NCI-H774 (cell line): ENCODE measurements at places on chromosomes 3 and 15.

GRCh38 chr3:9935966-9936510 lies 2.4 kb downstream of the CRELD1 start:
- DNase-seq: no peak

- no peak for DNase-seq
Measured at GRCh38 chr15:53384417-53384816, 375.0 kb downstream of the WDR72 start.

DNA sequence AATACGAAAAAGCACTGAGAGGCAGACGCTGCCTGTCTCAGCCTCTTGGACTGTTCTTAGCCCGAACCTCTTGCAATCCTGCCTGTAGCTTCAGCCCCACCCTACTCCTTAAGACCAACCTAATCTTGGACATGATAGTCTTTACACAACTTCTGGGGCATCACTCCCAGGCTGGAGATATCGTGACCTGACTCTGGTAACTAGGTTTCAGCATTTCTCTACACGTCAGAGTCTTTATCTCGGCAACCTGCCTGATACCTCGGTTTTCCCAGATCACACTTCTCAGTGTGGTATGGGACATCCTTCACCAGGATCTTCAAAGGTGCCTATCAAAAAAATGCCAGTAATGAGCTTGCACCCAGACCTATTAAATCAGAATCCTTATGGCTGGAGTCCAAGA lies 590.2 kb upstream of the KCNMB2 start:
- no peak for DNase-seq

GRCh38 chr15:68385671-68386586 lies 46.0 kb downstream of the ITGA11 start:
- DNase-seq: no peak

GRCh38 chr3:149701977-149702350 lies 44.1 kb upstream of the WWTR1 start:
- no peak for DNase-seq

GRCh38 chr3:120151791-120152190 lies 57.5 kb upstream of the GSK3B start:
- no peak for DNase-seq

DNA sequence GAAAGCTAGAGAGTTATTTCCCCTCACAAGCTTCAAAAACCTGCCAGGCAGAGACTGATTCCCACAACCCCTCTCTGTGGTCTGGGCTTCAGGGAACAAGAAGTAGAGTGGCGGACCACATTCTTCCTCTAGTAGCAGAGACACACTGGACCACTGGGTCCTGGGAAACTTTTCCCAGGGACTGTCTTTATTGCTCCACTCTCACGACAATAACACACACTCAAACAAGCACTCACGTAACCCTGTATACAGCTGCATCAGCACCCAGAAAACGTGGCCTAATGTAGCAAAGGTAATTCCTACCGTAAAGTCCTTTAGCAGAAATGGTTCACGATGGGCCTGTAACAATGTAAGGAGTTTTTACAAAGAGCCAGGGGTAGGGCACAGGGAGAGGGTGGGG lies 27.6 kb downstream of the CPOX start:
- DNase-seq: no peak

GRCh38 chr3:161042023-161042501 lies 63.1 kb downstream of the B3GALNT1 start:
- no peak for DNase-seq

- peak; percentile 80 for DNase-seq
Measured at GRCh38 chr15:82709421-82710207, at the start of gene AP3B2. Gene AP3B2 (minus strand): TSS chr15:82709875. CDS start chr15:82709706, 169 bp downstream.

DNA sequence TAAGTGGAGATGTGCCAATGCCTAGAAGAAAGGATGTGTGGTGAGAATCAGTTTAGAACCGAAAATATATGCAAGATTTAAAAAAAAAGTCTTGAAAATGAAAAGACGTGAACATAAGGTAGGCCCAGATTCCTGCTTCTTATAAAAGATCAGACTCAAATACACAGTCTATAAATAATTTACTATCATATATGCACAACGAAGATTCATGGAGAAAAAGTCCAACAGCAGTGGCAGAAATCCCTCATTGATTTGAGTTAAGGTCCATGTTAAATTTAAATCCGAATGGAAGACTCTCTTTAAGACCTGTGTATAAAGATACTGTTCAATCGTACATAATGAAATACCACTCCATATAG lies 227.2 kb downstream of the OCA2 start:
- DNase-seq: no peak

DNA sequence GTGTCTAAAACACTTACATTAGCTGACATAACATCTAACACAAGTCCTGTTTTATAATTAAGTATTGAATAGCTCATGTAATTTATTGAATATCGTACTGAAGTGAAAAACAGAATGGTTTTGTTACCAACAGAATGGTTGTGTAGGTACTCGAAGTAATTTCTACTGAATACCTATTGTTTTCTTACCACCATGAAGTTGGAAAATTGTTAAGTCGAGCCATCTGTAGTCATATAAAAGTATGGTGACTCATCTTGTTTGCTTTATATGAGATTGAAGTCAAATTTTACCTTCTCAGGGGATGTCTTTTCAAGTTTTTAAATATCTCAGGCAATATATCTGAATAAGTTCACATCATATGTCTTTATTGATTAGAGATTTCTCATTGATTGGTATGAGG lies 37.6 kb downstream of the PIAS1 start:
- DNase-seq: no peak

DNA sequence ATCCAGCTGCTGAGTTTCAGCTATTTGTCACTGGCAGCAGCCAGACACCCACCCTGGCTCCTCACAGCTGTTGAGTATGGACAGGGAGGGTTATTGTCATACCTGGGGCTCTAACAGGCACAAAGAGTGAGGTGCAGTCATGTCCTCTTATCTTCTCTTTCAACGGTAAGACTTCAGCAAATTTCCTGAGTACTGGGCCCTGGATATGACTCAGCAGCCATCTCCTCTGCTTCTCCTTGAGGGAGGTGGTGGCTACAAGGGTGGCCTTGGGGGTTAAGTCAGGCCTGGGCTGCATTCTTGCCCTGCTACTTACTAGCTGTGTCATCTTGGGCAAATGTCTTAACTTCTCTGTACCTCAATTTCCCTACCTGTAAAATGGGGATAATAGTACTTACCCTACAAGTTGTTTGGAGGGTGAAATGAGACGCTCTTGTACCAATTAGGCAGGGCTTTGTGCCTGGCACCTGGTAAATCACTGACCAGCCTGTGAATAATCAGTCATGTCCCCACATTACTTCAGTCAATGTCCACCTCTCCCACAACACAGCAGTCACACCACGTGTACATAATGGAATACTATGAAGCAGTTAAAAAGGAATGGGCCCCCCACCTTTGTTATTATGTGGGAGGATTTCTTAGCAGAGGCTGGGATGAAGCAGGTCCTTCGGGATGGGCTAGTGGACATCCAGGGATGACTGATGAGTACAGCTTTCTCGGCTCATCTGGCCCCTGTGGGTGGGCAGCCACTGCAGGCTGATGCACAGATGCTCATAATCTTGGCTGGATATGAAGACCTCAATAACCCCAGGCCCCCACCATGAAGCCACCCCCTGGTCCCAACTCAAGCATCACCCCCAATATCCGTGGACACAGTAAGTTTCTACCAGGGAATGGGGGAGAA lies 528.8 kb downstream of the SHQ1 start:
- no peak for DNase-seq

DNA sequence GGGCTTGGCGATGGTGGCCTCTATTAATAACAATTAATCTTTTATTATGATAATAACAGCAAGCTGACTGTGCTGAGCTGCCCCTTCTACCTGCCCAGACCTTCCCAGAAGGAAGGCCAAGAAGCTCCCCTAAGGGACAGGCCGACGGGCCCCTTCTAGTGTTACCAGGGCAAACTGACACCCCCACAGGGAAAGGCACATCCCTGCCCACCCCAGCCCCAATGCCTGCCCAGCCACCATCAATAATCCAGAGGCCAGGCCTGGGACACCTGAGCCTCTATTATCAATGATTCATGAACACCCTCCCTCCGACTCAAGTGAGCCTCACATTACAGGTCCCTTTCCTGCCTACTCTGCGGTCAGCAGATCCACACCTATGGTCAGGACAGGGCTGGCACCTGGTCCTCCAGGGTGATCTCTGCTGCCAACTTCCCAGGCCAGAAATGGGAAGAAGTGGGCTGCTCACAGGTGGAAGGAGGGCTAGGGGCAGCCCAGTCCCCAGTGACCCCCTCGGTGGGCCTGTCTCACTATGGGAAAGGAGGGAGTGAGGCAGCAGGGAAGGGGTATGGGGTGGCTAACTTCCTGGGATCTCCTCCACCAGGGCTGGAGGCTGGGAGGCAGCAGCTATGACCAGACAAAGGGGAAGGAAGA lies 1.8 kb downstream of the TWF2 start:
- no peak for DNase-seq

- no peak for DNase-seq
Measured at GRCh38 chr3:133037436-133037835, 755 bp upstream of the TMEM108 start.

GRCh38 chr3:115828401-115828800 lies 205.1 kb downstream of the GAP43 start:
- DNase-seq: no peak

GRCh38 chr3:127723011-127723567 lies 50.3 kb downstream of the ABTB1 start:
- DNase-seq: no peak

DNA sequence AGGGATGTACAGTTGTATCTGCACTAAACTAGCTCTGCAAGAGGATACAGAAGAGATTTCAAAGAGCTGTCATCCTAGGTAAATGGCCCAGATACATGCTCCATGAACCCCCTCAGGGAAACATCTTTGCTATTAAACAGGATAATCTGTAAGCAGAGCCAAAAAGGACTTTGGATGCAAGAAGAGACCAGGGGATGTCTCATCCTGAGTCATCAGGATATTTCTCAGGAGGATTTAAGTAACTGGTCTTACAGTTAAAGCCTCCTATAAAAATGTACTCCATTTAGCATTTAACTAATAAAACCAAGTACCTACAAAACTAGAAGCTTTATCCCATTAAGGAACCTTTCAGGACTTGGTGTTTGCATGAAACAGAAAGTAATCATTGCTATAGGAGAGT lies 48.2 kb upstream of the PHLDB2 start:
- no peak for DNase-seq

- DNase-seq: no peak
Measured at GRCh38 chr3:37808656-37809055, 53.0 kb upstream of the CTDSPL start.

DNA sequence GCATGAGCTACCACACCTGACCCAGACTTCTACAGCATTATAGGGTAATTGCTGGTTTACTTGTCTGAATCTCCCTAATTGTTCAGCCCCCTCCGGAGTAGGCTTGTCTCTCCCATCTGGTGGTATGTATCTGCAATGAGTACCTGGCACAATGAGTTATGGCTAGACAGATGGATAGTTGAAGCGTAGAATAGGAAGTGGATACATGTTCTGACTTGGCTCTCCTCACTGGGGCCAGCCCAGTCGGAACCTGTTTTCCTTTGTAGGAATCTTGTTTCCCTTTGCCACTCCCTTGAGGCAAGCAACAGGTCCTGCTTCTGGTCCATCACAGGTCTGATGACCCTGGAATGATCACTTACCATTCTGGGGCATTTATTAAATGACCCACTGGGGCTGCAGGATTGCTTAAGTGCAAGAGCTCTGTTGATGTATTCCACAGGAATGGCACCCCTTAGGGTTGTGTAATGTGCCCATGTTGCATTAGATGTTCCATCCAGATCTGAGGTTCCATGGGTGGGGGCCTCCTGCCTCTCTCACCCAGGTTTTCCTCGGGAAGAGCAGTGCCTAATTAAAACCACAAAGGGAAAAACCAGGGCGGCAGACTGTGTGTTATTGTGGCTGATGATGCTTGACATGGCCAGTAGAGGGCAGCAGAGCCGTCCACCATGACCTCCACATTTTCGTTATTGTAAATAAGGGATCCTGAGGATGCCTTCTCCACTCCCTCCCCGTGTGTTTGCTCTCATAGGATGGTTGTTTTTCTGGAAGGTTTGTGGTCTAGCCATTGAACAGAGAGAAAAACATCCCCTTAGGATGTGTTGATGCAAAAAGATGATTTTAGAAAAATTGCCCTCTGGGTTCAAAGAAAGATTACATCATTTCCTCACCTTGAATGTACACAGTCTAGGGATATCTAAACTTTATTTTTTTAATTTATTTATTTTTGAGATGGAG lies 58.0 kb downstream of the CMTM8 start:
- DNase-seq: no peak

DNA sequence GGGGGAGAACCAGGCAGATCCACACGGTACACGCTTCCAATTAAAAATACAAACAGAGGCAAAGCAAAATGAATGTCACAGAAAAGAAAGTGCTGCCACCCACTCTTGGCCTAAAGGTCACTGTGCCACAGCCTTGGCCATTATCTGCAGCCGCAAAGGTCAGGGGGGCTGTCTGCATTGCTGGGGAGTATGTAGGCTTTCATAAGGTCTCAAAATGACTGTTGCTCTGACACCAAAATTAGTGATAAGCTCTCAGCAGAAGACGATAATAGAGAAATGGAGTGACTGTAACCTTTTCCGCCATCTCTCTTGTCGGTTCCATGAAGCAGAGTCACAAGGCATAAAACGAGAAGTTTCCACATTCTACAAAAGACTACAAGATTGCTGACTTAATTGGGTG lies 374.2 kb upstream of the ICE2 start:
- no peak for DNase-seq

- no peak for DNase-seq
Measured at GRCh38 chr3:99780749-99781148, 36.9 kb upstream of the CMSS1 start.

GRCh38 chr15:39888243-39888642 lies 31.8 kb downstream of the GPR176 start:
- no peak for DNase-seq

GRCh38 chr3:51974277-51974962 lies 444 bp upstream of the ABHD14A start:
- DNase-seq: no peak

- DNase-seq: no peak
Measured at GRCh38 chr15:55774113-55774970, 31.4 kb upstream of the PRTG start.

GRCh38 chr3:130820976-130821375 lies 72.9 kb upstream of the ATP2C1 start:
- DNase-seq: no peak

GRCh38 chr15:30929064-30929669 lies 25.5 kb downstream of the FAN1 start:
- peak; percentile 43 for DNase-seq

- DNase-seq: no peak
Measured at GRCh38 chr3:81799403-81799802, 38.0 kb upstream of the GBE1 start.

DNA sequence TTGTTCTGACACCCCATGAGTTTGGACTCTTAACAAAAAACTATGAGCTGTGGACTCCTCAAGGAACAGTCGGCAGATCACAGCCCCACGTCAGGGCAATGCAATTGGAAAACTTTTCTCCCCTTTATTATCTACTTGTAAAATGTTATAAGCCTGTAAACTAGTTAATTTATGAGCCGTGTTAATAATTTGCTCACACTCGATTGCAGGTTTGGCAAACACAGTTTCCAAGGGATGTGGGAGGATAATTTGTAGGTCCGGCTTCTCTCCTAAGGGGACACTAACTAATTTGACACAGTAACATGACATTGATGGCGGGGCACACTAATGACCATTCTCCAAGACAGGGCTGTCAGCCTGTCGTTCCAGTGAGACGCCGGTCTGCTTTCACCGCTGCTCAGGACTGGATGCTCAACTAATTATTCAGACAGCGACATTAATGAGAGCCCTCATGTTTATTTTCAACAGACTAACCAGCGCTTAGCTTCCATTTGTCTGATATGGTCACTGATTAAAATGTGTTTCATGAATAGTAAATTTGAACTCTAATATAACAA lies 222.1 kb downstream of the FOXP1 start:
- no peak for DNase-seq
